ENCODE measurements at places on chromosomes 16 and 17.

DNA sequence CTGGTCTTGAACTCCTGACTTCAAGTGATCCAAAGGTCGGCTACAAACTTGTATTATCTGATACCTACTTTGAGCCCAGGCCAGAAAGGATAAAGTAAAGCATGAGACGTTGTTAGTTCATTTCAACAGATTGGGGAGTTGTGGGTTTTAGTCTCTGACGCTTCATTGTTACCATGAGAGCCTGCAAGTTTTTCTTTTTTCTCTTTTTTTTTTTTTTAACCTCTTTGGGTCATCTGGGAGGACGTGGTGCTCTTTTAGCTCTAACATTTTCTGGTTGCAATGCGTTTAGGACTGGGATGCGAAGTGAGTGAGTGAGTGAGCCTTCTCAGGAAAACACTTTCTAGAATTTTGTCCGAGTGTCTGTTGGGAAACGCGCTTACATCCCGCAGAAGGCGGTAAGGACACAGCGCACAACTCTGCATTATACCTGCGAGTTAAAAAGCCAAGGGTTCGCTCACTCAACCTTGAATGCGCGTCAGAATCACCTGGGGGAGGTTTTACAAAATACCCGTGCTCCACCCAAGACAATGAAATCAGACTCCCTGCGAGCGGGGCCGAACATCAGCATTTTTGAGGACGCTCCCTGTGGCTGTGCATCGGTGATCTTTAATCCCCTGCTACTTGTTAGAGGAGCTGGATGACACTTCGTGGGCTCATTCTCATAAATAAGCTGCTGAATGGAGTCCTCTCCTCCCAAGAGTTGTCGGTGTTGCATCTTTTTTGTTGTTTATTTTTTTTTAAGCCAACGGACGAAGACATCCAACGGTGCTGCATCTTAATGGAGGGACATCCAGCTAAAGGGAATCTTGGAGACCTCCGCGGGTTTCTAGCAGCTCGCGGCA, 629 bp upstream of the RNF135 start:
- peak; percentile 60 for DNase-seq

DNA sequence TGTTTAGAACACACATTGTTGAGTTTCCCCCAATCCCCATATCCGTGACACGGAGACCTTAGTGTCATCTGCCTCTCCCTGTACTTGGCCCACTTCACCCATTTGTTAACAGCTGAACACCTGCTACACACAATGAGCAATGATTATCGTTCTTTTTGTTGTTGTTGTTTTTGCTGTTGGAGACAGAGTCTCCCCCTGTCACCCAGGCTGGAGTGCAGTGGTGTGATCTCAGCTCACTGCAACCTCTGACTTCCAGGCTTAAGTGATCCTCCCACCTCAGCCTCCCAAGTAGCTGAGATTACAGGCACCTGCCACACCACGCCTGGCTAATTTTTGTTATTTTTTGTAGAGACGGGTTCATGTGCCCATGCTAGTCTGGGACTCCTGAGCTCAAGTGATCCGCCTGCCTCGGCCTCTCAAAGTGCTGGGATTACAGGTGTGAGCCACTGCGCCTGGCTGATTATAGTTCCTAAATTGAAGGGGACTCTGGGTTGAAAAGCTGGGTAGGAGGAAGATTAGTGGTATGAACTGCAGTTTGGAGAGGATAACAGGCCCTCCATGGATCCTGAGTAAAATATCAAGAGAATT, 21.6 kb downstream of the NDE1 start:
- DNase-seq: no peak

DNA sequence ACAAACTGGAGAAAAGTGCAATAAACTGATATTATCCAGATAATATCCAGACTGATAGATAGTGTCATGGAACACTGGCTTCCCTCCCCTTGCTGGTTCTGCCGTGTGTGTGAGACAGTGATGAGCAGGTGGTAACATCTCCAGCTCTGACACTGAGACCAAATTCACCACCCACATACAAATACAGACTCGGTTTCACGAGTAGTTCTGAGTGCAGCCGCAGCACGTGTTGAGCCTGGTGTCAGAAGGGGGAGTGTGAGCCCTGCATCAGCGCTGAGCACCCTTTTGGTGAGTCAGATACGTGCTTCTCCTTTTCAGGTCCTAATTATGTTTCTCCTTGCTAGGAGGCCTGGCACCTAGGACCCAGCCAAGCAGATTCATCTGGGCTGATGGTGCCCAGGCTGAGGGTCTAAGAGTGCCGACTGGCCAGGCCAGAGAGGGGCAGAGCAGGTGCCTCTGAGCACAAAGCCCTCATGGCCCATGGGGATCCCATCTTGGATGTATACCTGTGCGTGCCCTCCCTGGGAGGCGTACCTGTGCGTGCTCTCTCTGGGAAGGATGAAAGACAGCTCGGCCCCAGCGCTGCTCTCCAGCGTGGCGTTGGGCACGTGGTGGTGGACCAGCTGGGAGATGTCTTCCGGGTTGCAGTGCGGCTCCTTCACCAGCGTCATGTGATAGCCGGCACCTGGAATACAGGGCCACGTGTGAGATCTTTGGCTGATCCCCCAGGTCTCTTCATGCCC, 27.3 kb upstream of the RNPS1 start:
- no peak for DNase-seq

DNA sequence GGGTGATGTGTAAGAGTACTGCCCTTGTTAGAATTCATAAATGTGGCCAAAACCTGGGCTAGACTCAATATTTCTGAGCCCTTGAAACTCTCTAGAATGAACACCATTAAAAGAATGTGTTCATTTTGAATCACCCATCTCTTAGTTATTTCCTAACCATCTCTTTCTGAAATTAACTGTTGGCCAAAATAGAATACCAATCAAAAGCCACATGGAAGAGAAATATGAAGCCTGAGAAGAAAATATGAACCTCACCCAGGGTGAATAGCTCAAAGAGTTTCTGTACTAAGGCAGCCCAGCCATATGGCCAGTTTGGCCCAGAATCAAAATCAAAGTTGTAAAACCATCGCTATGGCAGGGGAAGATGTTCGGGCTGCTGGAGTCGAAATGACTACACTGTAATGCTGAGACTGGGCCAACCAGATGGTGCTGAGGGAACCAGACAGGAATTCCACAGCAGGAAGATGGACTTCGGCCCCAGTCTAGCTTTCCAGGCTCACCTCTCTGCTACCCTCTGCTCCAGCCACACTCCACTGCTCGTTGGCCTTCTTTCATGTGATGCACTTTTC, 154.3 kb upstream of the ZFHX3 start:
- DNase-seq: no peak

GRCh38 chr16:51009359-51009758, 141.7 kb downstream of the SALL1 start:
- DNase-seq: no peak

- DNase-seq: no peak
Measured at GRCh38 chr16:31149332-31149731, 534 bp downstream of the PRSS36 start.

GRCh38 chr17:35793257-35793656, 2.2 kb downstream of the MMP28 start:
- DNase-seq: no peak

GRCh38 chr17:41766135-41766534, 20.4 kb downstream of the JUP start:
- DNase-seq: no peak

- no peak for DNase-seq
Measured at GRCh38 chr17:1376061-1376460, 24.0 kb downstream of the YWHAE start.

- DNase-seq: no peak
Measured at GRCh38 chr17:63741143-63741407, 524 bp downstream of the STRADA start.
